ENCODE measurements at places on chromosomes 3 and 15. TPM values are rescaled to one million over a fixed set of nuclear protein-coding genes. Genes with fewer than 3 reads are reported as not detected.

IVD gene
- total RNA-seq, result 42.4 TPM

PLSCR2 gene
- total RNA-seq, result not detected

CATSPER2 gene
- 0.15 TPM for total RNA-seq

NR2E3 gene
- total RNA-seq, result not detected

CCR1 gene
- total RNA-seq, result not detected

UBR1 gene
- 17.8 TPM for total RNA-seq

BFSP2 gene
- not detected for total RNA-seq

RABL3 gene
- total RNA-seq, result 17.8 TPM

NEK10 gene
- 0.34 TPM for total RNA-seq

PYGO1 gene
- 5.9 TPM for total RNA-seq

ADAMTSL3 gene
- total RNA-seq, result 1.0 TPM

AHSG gene
- not detected for total RNA-seq

IGSF10 gene
- 0.15 TPM for total RNA-seq

RAD51 gene
- 12.9 TPM for total RNA-seq

GOLGA6L9 gene
- 1.2 TPM for total RNA-seq

GABRR3 gene
- total RNA-seq, result not detected

CLRN1 gene
- not detected for total RNA-seq

SCAANT1 gene
- total RNA-seq, result not detected

SST gene
- not detected for total RNA-seq

ADIPOQ gene
- not detected for total RNA-seq

GHSR gene
- total RNA-seq, result not detected

HCLS1 gene
- total RNA-seq, result 1.2 TPM

ZBBX gene
- not detected for total RNA-seq

MYZAP gene
- total RNA-seq, result 0.17 TPM

CNTN4 gene
- total RNA-seq, result not detected

SLC22A13 gene
- not detected for total RNA-seq

PIERCE2 gene
- total RNA-seq, result 2.4 TPM

PTX3 gene
- 276 TPM for total RNA-seq

GCSAM gene
- not detected for total RNA-seq

HIGD2B gene
- not detected for total RNA-seq

GOLGA8O gene
- total RNA-seq, result not detected

IQCF5 gene
- not detected for total RNA-seq

GLDN gene
- total RNA-seq, result 0.30 TPM

ARPP19 gene
- 73.8 TPM for total RNA-seq

CSNK1G1 gene
- total RNA-seq, result 8.8 TPM

TMEM266 gene
- total RNA-seq, result under 0.01 TPM

POU1F1 gene
- total RNA-seq, result not detected

CHST2 gene
- 23.2 TPM for total RNA-seq

CCR8 gene
- not detected for total RNA-seq

P2RY13 gene
- total RNA-seq, result not detected

FBXO45 gene
- 4.6 TPM for total RNA-seq

KBTBD13 gene
- total RNA-seq, result not detected

FEZF2 gene
- total RNA-seq, result not detected

FRMD4B gene
- total RNA-seq, result 0.67 TPM

AVEN gene
- total RNA-seq, result 10.4 TPM

C3orf20 gene
- not detected for total RNA-seq

Data from bronchus fibroblast of lung (primary cell).